NCI-H187 (cell line): ENCODE measurements at places on chromosomes 1 and 21.
A peak's percentile ranks its signal among the peaks of the same experiment; 100 is the strongest.

- DNase-seq: no peak
Measured at GRCh38 chr1:226181996-226182714, 4.4 kb downstream of the ACBD3 start.

DNA sequence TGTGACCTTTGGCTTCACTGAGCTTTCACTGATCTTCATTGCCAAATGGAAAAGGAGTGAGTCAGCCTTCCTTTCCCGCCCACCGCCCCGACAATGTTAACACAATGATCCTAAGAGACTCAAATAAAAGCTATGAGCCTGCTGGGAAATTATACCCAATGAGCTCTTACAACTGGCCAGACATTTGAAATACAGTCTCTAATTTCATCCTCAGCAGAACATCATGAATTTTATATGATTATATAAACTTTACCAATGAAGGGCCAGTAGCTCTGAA is 252.5 kb downstream of the SIPA1L2 start:
- no peak for DNase-seq

DNA sequence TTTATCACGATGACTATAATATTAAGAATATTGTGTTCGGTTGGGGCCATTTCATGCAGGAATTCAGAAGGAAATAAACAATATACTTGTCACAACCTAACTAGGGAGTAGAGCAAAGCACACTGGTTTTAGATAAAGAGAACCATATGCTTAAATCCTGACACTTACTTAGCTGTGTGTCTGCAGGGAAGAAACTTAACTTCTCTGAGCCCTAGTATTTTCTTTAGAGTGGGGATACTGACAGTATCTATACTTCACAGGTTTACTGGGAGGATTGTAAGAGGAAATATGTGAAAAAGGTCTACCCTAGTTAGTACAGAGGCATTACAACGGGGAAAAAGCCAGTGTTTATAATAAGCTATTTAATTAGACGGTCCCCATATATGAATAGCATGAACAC is 72.9 kb downstream of the IARS2 start:
- no peak for DNase-seq

- DNase-seq: no peak
Measured at GRCh38 chr1:25556791-25557476, 13.5 kb downstream of the LDLRAP1 start.

GRCh38 chr1:63435161-63435560 is 67.7 kb downstream of the ALG6 start:
- no peak for DNase-seq

- no peak for DNase-seq
Measured at GRCh38 chr1:73100216-73100615, 817.9 kb upstream of the NEGR1 start.

DNA sequence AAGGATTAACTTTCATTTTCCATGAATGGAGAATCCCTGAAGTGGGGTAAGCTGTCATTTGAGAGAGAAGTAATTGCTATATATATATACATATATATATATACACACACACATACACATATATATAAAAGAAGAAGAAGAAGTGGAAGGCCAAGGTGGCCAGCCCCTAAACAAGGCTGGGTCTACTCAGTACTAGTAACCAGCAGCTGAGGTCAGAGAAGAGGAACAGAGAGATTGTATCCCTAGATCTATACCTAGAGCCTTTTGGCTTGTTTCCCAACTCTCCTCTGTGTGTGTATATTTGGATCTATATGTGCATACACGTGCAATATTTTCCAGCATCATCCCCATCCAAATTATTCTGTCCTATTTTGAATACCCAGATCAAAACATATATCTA is 5.2 kb downstream of the TNFSF4 start:
- no peak for DNase-seq

GRCh38 chr1:102631691-102632090 is 476.6 kb downstream of the COL11A1 start:
- DNase-seq: no peak

DNA sequence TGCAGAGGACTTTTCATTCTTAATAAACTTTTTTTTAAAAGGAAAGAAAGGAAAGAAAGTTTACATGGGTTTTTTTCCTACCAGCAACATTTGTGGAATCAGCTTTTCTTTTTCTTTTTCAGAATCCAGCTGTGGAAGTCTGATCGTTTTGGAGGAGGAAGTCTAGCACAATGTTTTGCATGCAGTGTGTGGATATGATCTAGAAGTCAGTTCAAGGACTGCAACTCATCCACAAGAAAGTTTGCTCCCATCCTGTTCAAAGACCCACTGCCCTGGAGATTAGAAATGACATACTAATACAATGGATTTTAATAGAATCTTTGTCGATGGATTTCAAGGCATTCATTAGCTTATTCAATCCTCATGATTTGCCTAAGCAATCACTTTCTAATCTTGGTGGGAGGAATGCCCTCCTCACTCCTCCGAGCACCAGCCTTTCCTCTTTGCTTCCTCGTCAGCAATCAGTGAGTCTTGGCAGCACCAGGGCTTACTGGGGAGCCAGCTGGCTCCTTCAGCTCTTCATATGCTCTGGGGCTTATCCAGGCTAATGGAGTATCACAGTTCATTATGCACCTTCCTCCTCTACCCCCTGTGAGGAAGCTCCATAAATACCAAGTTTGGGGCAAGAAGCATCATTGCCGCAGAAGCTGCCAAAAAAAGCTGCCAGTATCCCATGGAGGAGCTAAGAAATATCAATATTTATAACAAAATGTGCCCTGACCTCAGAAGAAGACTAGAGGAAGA is 392.3 kb upstream of the PKN2 start:
- DNase-seq: no peak

- no peak for DNase-seq
Measured at GRCh38 chr21:19029816-19030215, 626.2 kb upstream of the TMPRSS15 start.

- no peak for DNase-seq
Measured at GRCh38 chr1:68459796-68460195, 10.0 kb upstream of the RPE65 start.

- DNase-seq: no peak
Measured at GRCh38 chr1:116127848-116128540, 16.8 kb downstream of the MAB21L3 start.

DNA sequence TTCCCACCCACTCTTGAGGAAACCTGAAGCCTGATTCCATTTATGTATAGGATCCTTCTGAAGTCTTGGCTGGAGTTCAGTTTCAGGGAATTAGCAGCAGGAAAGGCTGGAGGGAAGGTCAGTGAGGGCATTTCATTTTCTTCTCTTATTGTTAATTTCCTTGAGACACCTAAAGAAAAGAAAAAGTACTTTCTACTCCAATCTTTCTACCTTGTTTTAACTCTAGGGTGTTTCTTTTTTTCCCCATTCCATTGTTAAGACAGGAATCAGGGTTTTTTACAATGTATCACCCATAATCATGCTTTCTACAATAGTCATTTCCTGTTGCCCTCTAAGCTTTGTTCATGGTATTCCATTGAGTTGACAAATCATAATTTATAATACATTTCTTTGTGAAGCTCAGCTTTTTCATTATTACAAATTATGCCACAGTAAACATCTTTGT is 27.4 kb downstream of the SNRPE start:
- no peak for DNase-seq

- no peak for DNase-seq
Measured at GRCh38 chr1:45589861-45590260, 6.0 kb downstream of the NASP start.

- DNase-seq: no peak
Measured at GRCh38 chr1:84374991-84375696, 23.1 kb upstream of the DNASE2B start.

DNA sequence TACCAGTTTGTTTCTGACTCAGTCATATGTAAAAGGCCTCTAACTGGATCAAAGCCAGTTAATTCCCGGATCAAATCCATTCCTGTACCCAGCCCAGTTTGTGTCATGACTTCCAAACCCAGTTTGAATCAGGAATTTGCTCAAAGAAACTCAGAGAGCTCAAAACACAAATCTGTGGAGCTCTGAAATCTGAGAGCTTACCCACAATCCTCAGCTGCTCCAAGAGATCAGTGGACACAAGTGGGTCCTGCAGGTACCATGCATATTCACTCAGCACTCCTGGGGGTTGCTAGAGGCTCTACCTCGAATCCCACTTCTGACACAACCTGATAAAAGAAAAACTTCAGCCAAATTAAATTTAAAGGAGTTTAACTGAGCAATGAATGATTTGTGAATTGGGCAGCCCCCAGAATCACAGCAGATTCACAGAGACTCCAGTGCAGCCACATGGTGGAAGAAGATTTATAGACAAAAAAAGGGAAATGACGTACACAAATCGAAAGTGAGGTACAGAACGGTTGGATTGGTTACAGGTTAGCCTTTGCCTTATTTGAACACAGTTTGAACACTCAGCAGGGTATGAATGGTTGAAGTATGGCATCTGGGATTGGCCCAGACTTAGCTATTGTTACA is 11.9 kb upstream of the MRPL55 start:
- DNase-seq: no peak

GRCh38 chr1:115120296-115120695 is 31.0 kb upstream of the TSPAN2 start:
- DNase-seq: no peak

GRCh38 chr1:207754974-207755700 is 3.3 kb downstream of the CD46 start:
- DNase-seq: no peak

DNA sequence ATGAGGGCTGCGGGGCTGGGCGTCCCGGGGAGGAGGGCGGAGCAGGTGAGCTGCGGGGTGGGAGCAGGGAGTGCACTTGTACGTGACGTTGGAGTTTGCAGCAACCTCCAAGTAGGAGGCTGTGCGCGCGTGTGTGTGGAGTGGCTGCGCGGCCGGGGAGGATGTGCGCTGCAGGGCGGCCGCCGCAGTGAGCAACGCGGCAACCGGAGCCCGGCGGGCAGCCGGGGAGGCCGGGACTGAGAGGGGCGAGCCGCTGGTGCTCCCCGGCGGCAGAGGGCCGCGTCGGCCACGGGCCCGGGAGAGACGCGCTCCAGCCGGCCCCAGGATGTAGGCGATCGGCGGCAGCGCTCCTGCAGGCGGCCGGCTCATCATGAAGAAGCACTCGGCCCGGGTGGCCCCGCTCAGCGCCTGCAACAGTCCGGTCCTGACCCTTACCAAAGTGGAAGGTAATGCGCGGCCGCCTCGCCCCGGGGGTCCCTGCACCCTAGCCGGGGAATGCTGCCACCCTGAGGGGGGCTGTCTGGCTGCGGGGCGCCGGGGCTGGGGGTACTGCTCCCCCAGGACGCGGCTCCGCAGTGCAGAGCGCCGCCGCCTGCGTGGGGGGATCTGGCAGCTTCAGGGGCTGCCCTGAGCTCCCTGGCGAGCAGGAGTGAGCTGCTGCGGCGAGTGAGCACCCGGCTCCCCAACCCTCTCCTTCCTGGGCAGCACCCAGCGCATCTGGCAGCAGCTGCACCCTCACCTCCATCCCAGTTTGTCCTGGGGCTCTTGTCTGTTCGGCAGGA is 158.9 kb upstream of the COA6 start:
- DNase-seq: no peak

- DNase-seq: no peak
Measured at GRCh38 chr1:64000021-64000420, 203.4 kb upstream of the UBE2U start.

DNA sequence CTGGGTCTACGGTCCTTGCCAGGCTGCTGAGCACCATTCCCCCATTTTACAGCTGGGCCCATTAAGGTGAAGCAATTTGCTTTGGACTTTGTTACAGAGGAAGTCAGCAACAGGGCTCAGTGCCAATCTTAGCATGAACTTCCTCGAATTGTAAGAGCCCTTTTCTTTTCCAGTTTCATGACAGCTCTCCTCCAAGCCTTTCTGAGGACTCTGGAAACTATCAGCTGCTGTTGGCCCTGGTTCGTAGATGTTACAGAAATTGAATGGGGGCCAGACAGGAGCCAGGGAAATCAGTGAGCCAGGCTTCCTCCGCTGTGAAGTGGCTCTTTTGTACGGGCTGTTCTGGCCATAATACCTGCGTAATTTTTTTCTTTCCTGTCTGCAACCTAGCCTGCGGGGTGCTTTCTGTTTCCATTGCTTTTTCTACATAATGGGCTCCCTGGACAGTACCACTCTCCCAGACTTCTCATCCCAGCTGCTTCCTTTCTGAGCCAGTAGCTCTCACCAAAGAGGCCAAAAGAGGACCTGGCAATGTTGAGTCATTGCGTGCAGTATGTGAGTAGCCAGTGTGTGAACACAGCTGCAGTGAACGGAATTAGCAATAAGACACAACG is 386.3 kb downstream of the DISC1 start:
- DNase-seq: no peak

DNA sequence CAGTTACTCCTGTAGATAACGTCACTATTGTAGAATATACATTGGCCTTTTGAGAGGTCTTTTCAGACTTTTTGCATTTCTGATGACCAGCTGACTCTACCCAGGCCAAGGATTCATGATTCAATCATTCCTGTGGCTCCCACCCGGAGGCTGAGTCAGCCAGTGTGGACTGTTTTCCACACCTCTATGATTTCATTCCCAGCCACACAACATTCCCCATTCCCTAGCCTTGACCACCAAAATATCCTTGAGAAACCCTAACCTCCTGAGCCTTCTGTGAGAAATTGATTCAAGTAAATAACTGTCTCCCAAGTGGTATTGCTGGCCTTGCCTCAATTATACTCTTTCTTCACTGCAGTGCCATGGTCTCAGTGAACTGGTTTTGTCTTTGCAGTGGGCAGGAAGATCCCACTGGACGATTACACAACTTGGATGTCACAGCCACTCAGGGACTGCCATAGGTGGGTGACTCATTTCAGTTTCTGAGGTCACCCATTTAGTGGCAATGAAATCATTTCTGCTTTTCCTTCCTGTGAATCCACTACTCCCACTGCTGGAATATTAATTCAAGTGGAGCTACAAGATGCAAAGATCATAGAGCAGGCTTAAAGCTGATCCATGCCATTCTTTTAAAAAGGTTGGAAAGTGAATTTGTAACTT is 518.6 kb upstream of the ZP4 start:
- DNase-seq: no peak

- DNase-seq: peak; percentile 60
Measured at GRCh38 chr1:187244623-187245022, 415.9 kb downstream of the PLA2G4A start.

DNA sequence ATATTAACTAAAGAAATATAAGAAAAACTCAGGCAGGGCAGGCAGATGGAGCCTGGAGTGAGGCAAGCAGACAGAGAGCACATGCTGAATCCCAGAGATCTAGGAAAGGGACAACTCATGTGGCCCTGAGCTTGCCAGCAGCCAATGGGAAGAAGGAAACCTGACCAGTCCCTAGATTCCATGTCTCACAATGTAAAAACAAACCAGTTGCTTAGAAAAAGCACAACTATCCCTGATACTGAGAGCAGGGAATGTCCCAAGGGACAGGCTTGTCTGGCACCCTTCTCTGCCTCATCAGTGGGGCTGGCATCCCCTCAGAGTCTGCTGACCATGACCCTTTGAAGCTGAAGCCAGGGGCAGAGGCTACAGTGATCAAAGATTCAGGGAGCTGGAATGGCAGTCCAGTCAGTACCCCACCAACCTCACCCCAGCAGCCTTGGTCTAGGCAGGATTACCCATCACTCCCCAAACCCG is 27.8 kb downstream of the HSPG2 start:
- DNase-seq: no peak

- no peak for DNase-seq
Measured at GRCh38 chr1:9840176-9840575, 16.4 kb upstream of the CLSTN1 start.
